ENCODE measurements at places on chromosomes 2 and 18.

GRCh38 chr18:43879415-43879814 lies 602.1 kb upstream of the SYT4 start:
- no peak for DNase-seq

DNA sequence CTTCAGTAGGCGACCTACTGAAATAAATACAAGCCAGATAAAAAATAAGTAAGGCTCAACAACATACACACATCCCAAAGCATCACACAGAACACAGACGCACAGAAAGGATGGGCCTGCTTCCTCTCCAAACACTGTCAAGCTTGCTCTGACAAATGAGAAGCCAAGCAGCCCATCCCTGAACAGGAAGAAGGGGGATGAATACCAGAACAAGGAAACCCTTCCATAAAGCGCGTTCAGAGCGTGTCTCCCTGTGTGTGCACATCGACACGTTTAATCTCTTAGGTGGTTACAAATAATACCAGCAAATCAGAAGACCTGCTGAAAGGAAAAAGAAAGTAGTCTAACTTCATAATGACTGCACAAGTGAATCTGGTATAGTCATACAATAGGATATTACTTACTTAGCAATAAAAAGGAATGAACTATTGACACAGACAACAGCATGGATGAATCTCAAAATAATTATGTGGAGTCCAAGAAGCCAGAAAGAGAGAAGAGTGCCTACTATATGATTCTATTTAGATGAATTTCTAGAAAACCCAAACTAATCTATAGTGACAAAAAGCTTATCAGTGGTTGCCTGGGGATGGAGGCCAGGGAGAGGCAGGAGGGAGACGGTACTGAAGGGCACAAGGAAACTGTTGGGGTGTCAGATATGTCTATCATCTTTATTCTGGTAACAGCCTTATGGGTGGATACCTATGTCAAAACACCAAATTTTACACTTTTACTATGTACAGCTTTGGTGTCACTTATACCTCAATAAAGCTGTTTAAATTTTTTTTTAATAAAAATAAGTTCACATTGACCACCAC lies 26.8 kb downstream of the MBOAT2 start:
- no peak for DNase-seq

GRCh38 chr2:183898641-183899040 lies 699.7 kb upstream of the ZNF804A start:
- no peak for DNase-seq

DNA sequence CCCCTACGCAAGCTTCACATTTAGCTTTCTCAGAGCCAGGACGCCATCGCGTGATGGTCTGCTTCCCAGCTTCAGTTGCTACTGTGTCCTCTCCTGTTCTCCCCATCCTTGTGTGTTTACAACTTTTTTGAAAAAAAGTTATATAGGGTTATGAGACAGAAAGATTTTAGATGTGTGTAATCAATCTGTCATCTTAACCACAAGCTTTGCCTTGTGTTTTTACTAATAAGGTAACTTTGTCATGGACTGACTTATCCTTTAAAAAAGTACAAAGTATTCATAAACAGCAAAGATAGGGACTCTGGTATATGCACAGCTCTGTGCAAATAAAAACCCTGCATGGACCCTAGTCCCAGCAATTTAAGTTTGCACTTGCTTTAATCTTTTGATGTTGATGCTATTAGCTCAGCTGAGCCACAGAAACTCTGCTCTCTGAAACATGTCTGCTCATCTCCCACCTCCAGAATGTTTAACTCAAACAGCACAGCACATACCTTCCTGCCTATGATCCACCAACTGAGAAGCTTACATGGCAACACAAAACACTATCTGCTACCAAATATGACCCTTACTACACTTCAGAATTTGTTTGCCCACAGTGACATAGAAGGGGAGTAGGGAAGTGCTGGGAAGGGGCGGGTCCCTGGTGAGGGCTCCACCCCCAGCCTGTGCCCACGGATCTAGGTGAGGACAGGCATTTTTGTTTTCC lies 42.7 kb downstream of the SAP130 start:
- DNase-seq, result no peak

DNA sequence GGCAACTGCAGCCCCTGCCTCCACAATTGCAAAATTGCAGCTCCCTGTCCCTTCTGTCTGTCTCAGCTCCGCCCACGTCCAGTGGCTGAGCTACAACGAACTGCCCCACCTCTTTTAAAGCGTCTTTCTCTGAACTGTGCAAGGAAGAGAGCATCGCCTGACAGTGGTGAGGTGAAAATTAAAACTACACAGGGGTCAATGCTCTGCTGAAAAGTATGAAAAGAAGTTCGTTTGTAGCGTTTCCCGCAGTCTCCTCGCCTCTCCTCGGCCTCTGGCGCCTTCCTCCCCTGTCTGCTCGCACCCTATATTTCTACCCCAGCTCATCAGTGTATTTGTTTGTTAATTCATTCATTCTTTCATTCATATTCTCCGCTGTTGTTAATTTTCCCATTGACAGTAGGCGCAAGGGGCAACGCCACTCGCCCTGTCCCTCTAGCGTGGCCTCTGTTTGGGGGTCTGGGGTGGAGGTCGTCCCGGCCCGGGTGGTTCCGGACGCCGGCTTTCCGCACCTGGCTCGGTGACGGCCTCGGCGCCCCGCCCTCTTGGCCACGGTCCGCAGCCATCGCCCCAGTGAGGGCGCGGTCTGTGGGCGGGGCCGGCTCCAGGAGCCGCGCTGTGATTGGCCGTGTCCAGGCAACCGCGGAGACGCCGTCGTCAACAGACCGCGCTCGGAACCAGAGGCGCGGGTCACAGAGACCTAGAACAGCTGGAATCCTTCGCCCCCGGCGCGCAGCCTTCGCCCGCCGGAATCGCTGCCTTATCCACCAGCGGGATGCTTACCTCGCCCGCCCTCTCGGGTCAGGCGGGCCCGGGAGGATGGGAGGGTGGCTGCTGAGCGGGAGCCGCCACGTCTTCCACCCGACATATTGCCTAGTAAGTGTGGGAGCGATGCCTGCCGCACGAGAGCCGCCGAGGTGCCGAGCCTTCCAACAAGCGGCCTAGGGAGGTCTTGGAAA lies at the start of gene VWA3B:
Gene VWA3B, plus strand, starts transcription at position 677 of the 956 bp plus-strand sequence. CDS start 5,926 bp downstream, outside the sequence.
- DNase-seq, result peak; percentile 6

DNA sequence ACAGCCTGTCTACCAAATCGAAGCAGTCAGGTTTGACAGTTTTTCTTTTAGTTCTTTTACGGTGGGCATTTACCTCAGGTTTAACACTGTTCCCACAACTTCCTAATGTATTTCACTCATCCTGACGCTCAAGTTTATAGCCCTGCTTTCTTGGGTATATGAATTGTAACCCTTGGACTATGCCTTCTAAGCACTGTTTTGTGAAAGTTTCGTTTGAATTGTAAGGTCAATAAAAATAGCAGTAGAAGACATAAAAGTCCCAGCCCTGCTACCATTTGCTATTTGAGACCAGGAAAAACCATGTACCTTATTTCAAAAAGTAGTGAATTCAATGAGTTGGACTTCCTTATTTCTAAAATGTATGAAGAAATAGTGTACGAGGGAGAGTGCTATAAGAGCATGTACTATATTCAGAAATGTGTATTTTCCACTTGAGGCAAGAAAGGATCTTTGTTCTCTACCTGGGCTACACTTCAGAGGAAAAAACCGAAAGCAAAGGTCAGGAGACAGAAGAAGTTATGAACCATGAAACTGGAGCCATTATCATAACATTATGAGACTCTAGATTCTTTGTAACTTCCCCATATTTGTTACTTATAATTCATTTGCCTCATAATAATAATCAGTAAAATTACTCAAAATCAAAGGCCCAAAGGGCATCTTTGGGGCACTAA lies 1.9 kb upstream of the ZC3H15 start:
- no peak for DNase-seq

DNA sequence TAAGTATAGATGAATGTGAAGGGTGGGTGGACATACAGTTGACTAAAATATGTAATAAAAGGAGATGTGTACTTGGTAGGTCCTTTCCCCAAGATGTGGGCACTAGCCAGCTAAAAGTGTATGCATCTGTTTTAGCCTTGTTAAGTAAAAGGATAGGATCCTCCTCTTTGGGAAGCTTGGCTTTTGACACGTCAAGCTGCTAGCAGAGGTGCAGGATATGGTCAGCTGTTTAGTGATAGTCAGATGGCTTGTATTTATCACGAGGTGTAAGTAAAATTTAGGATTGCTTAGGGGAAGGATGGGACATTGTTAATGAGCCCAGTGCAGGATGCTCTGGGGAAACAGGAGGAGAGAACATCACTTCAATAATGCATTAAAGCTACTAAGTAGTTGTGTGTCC lies 1.5 kb downstream of the MFSD6 start:
- DNase-seq, result no peak

- no peak for DNase-seq
Observed at GRCh38 chr2:177972123-177972522, 100.5 kb downstream of the PDE11A start.

DNA sequence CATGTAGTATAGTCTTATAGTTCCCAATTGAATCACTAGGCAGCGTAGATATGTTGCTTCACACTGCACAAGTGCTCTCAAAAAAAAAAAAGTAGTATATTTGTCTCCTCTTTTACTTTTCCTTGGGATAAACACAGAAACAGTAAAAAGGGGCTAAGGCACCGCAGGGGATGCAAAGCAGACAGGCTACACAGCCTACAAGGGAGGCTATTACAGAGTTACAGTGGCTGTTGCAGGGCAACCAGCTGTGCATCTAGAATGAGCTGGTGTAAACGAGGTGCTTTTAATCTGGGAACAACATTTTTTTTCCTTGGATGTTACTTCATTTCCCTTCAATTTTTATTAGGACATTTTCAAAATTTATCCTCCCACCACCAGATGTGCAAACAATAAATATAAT lies 1934.7 kb upstream of the CELF4 start:
- no peak for DNase-seq

DNA sequence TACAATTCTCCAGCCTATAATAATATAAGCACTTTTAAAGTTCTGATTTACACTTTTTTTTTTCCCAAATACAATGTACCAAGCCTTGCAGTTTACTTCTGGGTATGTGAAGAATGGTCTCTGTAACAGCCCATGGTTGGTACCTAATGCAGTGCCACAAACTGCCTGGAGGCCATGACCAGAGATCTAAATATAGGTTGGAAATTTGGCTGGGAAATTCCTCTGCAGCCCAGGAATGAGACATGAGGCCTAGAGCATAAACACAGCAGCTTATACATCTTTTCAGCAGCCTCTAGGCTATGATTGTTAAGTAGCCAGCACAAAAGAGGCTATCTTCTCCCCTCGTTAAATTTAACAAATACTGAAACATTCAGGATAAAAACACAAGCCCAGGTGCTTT lies 432.0 kb upstream of the FAM98A start:
- DNase-seq, result no peak

- no peak for DNase-seq
Observed at GRCh38 chr2:40178971-40179370, 272.9 kb downstream of the SLC8A1 start.

GRCh38 chr2:75311993-75312392 lies 112.7 kb upstream of the TACR1 start:
- no peak for DNase-seq

GRCh38 chr2:136582628-136583205 lies 182.6 kb upstream of the THSD7B start:
- DNase-seq, result no peak

DNA sequence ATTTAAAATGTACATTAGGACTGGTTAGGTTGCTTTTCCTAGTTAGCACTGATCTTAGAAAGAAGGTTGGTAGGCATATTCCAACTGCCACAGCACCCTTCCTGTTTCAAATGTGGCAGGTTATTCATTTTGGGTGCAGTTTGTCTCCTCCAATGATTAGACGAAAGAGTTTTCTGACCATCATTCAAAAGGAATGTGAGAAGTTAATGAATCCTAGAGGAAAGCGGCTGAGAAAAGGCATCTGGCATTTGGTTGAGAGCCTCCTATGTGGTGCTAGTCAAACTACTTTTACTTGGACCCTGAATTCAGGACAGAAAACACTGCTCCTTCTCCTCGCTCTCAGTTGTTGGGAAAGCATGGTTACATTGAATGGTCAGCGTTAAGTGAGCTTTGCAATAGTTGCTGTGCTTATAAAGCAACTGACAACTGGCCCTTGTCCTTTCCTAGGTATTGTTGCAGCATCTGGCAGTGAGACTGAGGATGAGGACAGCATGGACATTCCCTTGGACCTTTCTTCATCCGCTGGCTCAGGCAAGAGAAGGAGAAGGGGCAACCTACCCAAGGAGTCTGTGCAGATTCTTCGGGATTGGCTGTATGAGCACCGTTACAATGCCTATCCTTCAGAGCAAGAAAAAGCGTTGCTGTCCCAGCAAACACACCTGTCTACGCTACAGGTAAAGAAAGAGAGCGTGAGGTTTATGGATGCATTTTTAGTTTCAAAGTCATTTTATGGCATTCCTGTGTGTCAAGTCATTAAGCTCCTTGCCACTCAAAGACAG lies 6.1 kb downstream of the TGIF1 start:
- no peak for DNase-seq

DNA sequence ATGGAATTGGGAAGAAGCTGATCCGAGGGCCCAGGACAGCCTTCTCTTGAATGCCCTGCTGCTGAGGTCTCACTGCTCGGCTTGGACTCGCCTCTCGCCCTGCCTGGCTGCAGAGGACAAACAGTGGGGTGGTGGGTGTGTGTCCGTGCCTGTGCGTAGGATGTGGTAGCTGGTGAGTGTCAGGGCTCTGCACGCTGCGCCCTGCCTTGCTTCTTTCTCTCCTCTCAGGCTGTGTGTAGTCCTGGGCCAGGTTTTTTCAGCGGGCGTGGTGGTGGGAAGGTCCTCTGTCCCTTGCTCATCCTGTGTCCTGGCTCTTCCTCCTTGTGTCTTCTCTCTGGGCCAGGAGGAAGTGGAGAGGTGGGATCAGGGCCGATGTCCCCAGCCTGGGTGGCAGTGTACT lies 44.8 kb downstream of the RRM2 start:
- no peak for DNase-seq

DNA sequence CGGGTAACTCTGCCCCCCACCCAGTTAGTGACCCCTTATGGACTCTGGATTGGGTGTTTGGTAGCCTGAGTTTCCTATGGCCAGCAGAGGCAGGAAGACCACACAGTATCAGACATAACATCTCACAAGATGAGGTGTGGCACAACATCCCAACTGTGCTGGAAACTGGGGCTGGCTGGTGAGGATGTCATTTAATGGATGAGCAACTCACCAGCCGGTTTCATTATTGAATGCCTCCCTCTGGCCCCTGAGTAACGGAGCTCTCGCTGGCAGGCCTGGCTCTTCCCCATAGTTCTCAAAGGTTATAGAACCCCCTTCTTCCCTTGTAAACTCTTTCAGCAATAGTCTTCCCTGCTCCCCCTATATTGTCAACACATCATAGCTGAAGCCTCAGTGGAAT lies 195.0 kb downstream of the BCL11A start:
- DNase-seq, result no peak

- no peak for DNase-seq
Observed at GRCh38 chr2:145305889-145306288, 786.0 kb upstream of the ZEB2 start.

- no peak for DNase-seq
Observed at GRCh38 chr18:48540251-48541025, 1.6 kb downstream of the CTIF start.

DNA sequence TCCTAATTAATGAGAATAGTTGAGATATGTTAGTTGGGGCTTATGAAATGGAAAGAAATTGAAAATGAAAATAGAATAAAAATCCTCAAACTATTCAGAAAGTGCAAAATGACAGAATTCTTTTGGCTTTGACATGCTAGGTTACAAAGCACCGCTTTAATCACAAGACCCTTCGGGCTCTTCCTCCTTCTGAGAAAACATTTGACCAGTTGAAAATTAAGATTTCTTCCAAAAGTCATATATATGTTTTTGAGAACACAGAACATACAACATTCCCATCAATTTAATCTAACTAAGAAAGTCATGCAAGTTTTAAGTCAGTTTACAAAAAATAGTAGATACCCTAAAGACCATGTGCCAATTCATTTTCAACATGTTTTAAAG lies 2.2 kb upstream of the SLC40A1 start:
- no peak for DNase-seq
